Caco-2 (cell line): ENCODE measurements at places on chromosomes 2 and 18. TPM values are rescaled to one million over a fixed set of nuclear protein-coding genes. Genes with fewer than 3 reads are reported as not detected.

DNA sequence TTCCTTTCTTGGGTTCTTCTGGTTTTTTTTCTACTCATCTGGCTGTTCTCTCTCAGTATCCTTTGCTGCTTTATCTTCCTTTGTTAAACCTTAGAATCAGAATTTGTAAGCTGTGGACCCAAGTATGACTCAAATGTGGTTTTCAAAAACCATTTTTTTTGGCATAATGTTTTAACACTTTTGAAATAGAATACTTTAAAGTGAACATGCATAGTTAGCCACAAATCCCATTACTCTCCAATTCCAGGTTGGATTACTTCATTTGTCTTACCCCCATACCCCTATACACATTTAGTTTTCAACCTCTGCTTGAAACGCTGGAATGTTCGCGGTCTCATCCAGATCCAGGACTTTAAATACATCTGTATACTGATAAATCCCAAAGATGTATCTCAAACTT is 29.1 kb downstream of the ALMS1 start:
- DNase-seq: no peak

DNA sequence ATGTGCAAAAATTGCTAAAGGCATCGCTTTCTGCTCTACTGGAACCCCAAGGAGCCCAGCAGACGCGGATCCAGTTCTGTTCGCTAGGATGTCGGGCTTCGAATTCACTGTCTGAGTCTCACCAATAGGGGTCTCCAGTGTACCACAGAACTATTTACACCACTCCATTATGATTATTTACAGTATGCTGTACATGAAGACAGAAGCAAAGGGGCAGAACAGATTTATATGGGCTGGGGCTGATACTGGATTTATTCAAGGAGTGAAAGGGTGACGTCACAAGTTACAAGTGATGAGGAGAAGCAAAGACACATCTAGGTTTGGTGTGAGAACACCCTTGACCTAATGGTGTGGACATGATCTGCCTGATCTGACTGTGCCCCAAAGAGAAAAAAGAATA is 185.3 kb upstream of the ATP5MC3 start:
- DNase-seq: peak; percentile 62

DNA sequence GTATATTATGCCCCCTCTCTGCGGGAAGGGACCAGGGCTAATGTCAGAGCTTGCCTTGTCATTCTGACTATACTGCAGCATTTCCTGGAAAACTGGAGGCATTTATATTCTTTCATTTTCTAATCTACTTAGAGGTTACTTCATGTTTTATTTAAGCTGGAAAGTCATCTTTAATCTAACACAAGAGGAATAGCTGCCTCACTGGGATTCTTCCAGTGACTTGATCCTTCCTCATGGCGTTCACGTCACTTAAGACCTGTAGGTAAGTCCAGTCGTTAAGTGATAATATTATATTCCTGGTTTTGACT is 727.6 kb upstream of the DDX18 start:
- DNase-seq: no peak

DNA sequence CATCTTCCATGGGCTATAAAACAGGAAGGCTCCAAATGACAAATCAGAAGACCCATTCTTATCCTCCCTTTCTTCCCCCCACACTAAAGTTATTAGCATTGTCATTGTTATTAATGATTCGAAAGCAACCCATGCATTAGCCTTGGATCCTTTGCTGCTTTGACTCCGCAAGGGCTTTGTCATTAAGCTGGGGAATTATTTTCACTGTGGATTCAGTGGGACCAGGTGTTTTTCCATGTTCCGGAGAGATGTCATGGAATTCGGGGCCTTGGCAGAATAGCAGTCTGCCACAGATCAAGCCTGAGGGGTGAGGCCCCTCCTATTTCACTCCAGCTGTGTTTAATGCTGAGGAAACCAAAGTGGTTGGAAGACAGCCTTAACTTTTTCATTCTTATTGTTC is 357.1 kb downstream of the EN1 start:
- no peak for DNase-seq

- no peak for DNase-seq
Observed at GRCh38 chr2:134398300-134398699, 144.4 kb downstream of the MGAT5 start.

DNA sequence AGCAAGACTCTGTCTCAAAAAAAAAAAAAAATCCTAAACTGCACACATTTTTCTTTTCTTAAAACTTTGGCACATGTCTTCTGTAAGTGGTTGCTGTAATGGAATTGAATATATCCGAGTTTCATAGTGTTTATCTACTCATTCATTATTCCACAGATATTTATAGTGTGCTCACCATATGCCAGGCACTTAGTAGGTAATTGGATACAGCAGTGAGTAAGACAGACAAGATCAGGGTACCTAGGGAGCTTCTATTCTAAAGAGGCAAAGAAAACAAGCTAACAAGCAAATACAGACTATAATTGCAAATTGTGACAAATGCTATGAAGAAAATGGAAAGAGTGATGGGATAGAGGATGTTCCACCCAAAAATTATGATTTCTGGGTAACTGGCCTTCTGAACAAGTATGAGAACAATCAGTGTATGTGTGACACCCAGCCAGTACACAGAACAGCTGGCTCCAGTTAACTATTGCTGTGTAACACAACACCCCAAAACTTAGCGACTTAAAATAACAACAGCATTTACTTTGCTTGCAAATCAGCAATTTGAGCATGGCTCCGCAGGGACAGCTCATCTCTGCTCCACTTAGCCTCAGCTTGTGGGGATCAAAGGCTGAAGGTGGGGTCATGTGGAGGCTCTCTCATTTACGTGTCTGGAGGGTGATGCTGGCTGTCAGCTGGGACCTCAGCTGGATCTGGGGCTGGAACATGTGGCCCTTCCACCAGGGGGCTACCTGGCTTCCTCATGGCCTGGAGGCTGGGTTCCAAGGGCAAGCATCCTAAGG is 224.9 kb downstream of the INSIG2 start:
- no peak for DNase-seq

DNA sequence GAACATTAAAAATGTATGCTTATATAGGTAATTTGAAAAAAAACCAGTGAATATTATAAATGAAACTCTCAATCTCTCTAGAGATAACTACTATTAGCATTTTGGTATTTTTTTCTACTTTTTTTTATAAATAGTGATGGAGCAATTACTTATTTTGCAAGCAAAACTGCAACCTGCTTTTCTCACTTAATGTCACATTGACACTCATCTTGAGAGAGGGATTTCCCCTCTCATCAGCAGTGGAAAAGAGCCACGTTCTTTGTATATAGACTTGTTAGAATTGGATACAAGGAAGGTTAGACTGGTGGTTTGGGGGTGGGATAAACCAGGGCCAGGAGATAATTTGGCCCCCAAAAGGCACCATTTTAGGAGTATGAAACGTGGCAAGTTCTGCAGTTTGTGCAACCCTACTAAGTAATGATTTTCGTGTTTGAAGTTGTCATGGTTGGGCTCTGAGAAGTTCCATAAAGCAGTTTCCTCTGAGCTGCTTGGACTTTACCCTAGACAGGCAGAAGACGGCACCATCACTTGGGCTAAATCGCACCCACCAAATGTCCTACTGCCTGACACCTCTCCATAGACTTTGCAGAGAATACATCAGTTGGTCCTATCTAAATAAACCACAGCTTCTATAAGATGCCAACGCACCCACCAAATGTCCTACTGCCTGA is 194.0 kb downstream of the ACTR3 start:
- no peak for DNase-seq

GRCh38 chr2:112486895-112487294 is 4.9 kb downstream of the TTL start:
- DNase-seq: no peak

- no peak for DNase-seq
Observed at GRCh38 chr2:135836596-135837270, at the start of gene LCT. TSS of gene LCT (minus strand) at chr2:135837184. CDS start at chr2:135837169, 15 bp downstream.

- no peak for DNase-seq
Observed at GRCh38 chr2:2846332-2847208, 515.5 kb upstream of the MYT1L start.

DNA sequence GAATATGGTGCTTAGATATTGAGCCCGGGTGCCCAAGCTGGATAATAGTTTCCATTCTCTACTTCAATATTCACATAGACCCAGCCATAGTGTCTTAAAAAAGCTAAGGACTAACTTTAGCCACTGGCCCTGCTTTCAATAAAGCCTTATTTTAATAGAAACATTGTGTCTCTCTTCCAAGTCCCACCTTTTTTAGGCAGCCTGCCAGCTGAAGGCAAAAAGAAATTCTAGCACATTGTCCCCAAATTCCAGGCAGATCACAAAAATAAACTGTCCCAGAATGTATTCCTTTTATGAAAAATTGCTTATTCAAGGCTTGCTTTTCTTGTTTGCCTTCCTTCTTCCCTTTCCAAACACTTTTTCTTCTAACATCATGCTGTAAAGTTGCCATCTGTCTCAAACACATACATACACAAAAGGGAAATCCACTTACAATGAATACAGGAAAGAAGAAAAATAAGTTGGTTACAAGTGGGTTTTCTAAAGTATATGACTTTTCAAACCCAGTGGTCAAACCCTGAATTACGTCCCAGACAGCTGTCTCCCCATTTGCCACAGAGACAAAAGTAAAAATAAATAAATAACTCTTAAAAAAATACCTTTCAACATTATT is 778.5 kb downstream of the BCL11A start:
- DNase-seq: no peak

DNA sequence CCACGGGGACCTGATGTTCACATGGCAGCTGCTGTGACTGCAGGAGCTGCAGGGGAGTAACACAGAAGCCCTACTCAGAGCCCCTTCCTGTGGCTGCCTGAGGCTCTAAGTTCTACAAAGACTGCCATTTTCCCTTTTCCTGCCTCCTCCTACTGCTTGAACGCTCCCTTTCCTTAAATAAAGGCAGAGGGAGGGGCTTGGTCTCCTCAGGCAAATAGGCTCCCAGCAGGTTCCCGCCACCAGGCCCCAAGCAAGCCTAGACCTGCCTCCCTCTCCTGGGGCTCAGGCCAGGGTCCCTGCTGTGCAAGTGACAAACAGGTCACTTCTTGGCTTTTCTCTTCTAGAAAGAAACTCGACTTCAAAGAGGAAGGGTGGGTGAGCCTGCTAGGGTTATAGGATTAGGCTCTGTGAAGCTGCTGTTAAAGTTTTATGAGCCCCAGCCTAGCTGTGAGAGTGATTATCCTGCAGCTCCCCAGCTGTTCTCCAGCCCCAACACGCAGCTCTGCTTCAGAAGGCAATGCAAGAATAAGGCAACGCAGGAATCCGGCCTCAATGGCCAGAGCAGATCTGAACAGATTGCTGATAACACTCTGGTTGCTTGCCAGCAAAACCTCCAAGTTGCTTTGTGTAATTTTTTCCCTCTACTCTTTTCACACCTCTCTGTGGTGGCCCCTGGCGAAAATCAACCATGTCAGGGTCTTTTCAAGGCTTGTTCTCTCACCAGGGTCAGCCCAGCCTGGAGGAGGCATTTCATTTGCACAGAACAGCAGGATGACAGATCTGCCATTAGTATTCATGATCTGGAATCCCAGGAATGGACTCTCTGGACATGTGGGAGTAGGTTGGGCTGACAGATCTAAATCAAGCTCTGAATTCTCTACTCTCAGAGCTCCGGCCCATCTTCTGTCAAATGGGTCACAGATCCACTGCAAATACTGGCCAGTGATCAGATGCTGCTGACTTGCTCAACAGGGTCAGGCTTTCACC is 71.3 kb downstream of the MRO start:
- DNase-seq: no peak

- peak; percentile 91 for DNase-seq
Observed at GRCh38 chr18:21242141-21242779, at the start of gene GREB1L. TSS of gene GREB1L (plus strand) at chr18:21242232. CDS start at chr18:21383519, 141,287 bp downstream.

- DNase-seq: no peak
Observed at GRCh38 chr2:165173215-165173614, 30.6 kb downstream of the SCN3A start.

DNA sequence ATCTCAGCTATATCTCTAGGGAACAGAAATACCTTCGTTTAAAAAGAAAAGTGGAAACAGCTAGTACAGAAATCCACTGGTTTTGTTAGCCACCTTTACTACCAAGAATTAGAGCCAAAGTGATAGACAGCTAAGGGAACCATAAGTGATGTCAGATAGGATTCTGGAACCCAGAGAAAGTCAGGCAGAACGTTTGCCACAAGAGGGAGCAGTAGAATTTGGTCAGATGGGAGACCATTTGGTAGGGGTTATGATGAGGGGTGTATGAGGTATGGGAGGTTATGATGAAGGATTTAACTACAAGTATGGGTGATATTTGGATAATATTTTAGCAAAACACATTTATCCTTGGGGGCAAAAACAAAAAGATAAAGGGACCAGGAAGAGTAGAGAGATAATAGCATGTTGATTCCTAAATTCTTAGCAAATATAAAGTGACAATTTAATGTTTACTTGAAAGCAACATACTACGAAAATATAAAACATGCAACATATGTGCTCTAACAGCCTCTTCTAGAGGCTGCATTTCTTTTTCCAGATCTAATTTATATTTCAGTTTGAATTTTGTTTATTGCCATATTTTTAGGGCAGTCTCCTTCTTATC is 3.3 kb downstream of the SLC8A1 start:
- DNase-seq: no peak

- no peak for DNase-seq
Observed at GRCh38 chr2:25418944-25419677, 77.4 kb upstream of the DNMT3A start.

DNA sequence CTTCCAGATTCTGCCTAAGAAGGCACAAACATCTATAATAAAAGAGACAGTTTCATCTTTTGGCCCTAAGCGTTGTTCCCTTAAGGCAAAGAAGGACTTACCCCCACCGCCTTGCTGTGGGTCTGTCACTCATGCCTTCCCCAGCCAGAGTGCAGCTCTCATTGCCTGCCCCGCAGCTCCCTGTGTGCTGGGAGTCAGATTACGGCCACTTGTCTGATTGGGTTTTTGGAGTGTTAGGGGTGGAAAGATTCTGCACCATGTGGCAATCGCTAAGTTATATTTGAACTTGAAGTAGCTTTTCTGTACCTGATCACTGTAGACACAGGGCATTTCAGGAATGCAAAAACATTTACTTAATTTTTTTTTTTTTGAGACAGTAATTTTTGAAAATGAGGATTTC is at the start of gene AQP4:
Gene AQP4 (minus strand): TSS at position 151 of the 400 bp plus-strand sequence. CDS start 18 bp downstream, at position 133.
- no peak for DNase-seq

GRCh38 chr2:178910005-178910404 is 102.8 kb upstream of the TTN start:
- no peak for DNase-seq

PSMA8 gene
- not detected in 2 replicates for total RNA-seq

COL4A3 gene
- total RNA-seq: 4.2 and 4.7 TPM in 2 replicates

UPP2 gene
- not detected in 2 replicates for total RNA-seq

NABP1 gene
- 89.8 and 91.4 TPM in 2 replicates for total RNA-seq

PROKR1 gene
- 0.09 TPM in 1 of 2 replicates, not detected in the other for total RNA-seq

ARL4C gene
- total RNA-seq: 76.0 and 81.2 TPM in 2 replicates

PSTPIP2 gene
- total RNA-seq: 13.3 and 13.7 TPM in 2 replicates

BZW1 gene
- 322 and 325 TPM in 2 replicates for total RNA-seq
